ENCODE measurements at places on chromosomes 16 and 17.
A peak's percentile ranks its signal among the peaks of the same experiment; 100 is the strongest.

GRCh38 chr16:12098429-12099310 lies 122.1 kb downstream of the SNX29 start:
- DNase-seq, result no peak

DNA sequence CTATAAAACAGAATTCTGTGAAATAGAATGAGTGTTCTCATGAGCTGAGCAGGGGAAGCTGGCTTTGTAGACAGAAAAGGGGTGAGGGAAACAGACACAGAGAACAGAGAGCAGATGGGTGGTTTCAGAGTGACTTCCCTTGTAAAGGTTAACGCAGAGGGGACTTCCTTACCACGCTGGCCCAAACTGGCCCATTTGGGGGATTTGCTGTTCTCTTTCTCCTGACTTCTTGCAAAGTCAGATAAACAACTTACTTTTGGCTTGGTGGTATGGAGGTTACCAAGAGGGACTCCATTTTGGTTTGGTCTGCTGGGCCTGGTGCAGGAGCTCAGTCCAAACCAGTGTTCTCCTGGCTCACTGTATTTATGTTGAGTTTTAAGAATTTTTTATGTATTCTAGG lies 48.4 kb downstream of the SEC14L1 start:
- DNase-seq, result no peak

- no peak for DNase-seq
Measured at GRCh38 chr16:69036399-69037091, 68.9 kb upstream of the HAS3 start.

- peak; percentile 88 for DNase-seq
Measured at GRCh38 chr17:62791767-62792446, 16.2 kb downstream of the MARCHF10 start.

DNA sequence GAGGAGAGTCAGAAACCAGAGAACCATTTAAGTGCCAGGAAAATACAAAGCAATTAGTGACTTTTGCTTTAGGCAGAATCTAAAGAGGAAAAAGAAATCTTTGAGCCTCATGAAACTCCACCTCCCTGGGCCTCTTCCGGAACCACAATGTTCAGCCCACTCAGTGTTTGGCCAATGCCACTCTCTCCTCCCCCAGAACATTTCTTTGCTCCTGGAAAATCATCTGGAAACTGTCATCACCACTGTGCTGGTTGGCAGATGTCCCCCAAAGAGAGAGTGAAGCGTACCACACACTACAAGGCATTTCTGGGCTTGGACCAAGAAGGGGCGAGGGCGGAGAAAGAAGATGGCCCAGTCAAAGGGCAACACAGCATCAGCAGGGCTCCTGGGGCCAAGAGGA lies 7.1 kb upstream of the SOX9 start:
- DNase-seq, result no peak

DNA sequence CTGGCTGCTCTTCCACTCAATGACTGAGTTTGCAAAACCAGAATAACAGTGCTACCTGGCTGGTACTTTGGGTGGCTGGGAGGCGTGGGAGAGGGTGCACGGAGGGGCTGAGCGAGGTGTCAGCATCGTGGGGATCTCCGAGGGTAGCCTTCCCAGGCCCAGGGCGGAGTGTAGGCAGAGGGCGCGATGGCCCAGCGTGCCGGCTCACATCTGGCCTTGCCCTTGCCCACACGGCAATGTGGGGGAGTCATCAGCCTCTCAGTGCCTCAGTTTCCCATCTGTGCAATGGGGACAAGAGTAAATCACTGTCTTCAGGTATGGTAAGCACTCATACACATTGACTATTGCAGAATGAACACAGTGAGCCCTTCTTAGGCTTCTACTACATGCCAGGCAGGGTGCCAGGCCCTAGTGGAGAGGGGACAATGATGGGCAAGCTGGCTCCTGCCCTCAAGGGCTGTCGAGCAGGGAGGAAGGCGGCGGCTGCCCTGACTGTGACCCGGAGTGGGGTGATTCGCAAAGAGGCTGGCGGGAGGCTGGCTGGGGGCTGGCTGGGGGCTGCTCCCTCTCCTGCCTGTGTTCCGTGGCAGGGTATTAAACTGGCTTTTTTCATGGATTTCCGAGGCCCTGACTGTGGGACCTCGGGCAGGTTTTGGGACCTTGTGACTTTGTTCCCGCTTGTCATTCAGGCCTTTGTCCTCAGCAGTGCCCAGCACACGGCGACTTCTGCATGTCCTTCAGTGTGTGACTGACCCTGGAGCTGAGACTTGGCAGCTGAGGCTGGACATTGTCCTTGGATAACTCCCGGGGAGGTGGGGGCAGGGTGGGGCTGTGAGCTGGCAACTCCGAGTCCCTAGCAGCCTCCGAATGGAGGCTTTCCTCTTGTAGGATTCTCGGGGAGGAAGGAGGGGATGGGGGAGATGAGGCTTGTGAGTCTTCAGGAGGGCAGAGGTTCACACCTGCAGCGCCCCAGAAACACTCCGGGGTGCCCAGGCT lies 243.1 kb downstream of the SEC14L1 start:
- no peak for DNase-seq

DNA sequence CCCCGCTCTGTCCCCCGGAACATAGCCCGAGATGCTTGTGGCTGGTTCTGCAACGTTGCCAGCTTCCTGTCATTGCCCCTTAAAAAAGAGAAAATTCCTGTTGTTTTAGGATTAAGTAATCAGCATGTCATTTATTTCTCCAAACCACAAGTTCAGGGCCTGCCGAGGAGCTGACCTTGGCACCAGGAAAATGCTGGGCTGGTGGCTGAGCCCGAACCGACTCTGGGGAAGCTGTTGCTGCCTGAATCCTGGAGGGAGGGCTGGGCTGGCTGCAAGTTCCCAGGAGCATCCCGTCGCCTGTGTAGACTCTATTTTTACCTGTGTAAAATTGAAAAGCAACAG lies 130.9 kb upstream of the FOXF1 start:
- DNase-seq, result no peak

- no peak for DNase-seq
Measured at GRCh38 chr16:89452925-89453324, 37.4 kb downstream of the ANKRD11 start.

GRCh38 chr16:85275533-85276249 lies 163.4 kb upstream of the CIBAR2 start:
- DNase-seq, result peak; percentile 91

DNA sequence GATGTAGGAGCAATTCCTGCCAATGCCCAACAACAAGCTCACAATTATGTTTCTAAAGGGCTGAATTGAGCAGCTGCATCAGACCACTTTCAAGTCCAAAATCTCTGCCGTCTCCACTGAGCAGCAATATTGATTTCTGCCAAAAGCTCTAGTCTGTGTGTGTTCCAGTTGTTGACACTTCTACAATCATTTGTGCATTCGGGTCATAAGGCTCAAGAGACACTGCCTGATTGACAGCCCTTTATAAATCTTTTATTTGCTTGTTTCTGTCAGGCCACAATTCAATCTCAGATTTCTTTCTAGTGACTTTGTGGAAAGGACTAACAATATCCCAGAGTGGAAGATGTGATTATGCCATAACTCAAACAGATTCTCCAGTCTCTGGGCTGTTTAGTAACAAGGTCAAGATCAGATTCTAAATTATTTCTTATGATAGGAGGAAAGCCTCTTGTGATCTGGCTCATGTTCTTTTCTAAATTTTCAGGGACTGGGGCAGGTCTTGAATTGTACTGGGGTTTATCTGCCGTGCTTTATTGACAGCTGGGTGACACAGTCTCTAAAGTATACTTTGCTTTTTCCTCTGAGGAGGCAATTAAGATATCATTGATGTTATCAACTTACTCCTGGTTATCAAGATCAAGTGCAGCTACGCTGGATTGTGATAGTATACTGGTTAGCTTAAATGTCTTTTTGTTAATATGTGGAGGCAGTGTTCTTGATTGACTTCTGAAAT lies 377.1 kb downstream of the CNTNAP4 start:
- no peak for DNase-seq

DNA sequence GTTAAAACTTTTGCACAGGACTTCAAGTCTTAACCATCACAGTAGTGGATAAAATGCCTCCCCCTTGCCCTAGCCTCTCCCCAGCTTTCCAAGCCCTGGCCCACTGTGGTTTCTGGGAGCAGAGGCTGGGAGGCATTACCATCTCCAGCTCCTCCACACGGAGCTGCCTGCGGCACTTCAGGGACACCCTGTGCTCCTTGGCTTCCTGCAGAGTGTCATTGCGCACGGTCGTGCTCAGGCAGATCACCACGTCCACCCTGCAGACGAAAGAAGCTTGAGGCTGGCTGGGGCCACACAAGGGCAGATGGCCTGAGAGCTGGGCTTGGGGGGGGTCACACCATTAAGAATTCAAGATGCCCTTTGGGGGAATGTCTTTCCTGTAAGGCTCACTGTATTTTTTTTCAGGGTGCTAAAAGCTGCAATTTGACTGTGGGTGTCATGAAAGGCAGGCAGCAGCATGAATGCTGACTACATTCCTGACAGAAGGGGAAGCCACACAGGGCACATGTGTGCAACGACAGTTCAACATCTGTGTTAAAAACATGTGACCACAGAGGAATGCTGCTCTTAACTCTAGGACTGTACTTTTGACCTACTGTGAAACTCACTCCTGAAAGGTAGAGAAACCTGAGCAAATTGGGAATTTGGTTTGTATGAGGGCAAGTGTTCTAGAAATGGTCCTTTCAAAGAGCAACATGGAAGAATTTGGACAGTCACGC lies 47.7 kb upstream of the CLEC18B start:
- DNase-seq, result no peak

DNA sequence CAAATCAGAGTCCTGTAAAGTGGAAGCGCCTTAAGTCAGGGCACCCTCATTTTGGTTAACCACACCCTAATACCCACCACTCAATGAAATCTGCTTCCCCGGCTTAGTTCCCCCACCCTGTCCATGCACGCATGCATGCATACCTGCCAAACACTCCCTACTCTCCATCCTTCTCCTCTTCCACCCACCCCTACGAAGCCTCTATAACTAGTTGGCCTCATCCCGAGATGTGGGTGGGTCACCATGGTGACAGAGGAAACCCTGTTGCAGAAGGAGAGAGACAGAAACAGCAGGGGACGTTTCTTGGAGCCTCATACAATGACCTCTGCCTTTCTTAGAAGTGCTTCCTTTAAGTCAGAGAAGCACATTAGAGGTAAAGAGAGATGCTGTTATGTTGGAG lies 46.8 kb upstream of the DNAH9 start:
- no peak for DNase-seq

GRCh38 chr17:50692448-50693035 lies 15.2 kb downstream of the ANKRD40 start:
- no peak for DNase-seq

DNA sequence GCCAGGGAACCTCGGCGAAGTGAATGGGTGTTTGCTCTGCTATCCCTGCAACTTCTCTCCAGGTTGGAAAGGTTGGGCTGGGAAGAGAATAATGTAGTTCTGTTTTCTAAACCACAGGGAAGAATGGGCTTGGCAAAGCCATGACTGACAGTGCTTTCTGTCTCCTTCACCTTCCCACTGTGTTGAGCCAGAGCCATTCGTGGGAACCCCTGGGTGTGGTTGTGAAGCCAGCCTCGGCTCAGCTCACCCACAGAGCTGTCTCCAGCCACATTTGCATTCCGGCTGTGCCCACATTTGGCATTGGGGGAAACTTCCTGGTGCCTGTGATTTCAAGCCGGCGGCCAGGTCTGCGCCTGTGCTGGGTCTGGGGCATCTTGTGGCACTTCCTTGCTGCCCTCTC lies 39.9 kb downstream of the BAIAP2 start:
- no peak for DNase-seq

- DNase-seq, result no peak
Measured at GRCh38 chr16:2990891-2991290, 10.6 kb upstream of the PKMYT1 start.

- DNase-seq, result no peak
Measured at GRCh38 chr17:78357177-78357586, 2.7 kb downstream of the SOCS3 start.

- no peak for DNase-seq
Measured at GRCh38 chr16:57304169-57305061, 19.9 kb upstream of the PLLP start.

DNA sequence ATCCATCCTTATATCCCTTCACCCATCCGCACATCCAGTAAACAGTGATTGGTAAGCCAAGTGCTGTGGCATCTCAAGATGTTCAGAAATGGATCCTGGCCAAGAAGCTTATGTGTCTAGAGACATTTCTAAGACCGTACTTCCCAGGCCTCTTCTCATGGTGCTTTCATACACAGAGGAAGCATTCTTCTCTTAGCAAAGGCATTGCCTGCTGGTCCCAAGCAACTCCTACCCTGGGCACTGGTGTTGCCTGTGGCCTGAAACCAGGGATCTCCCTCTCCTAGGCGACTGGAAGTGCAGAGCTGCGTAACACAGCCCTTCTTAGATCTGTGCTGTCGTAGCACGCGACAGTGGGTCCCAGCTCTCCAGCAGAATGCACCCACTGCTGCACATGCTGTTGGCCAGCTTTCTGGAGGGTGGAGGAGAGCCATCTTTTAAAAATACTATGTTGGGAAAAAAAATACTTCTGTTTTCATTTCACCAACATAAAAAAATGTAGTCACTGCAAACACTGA lies 182.9 kb downstream of the CCDC182 start:
- no peak for DNase-seq

DNA sequence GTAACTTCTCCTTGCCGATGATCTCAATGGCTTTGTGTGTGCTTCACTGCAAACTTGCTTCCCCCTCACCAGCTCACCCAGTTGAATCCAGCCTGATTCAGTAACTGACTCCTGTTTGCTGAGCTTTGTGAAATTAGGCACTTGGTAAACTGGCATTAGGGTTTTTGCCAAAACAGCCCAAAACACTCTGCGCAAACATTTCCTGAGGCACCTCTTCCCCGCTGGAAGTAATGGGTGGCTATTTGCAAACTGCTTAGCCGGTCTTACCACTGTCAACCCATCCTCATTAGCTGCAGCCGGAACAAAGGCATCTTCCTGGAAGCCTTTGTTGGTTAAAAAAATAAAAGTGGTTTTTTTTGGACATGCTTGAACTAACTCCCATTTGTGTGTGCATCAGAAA lies 353.2 kb downstream of the MAF start:
- DNase-seq, result no peak

GRCh38 chr16:55495616-55496289 lies 13.1 kb upstream of the LPCAT2 start:
- DNase-seq, result no peak

- peak; percentile 82 for DNase-seq
Measured at GRCh38 chr17:33012522-33013033, 20.9 kb downstream of the SPACA3 start.

DNA sequence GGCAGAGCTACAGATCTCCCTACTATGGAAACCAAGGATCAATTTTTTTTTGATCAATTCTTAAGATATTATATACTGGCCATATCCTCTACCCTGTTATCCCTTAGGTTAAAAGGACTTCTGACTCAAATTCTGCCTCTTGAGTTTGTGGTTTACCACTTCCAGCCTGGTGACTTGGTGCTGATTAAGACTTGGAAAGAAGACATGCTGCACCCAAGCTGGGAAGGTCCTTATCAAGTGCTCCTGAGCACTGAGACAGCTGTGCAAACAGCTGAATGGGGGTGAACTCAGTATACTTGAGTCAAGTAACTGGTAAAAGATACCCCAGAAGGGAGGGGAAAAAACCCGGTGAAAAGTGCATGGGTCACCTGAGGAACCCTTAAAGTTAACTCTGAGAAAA lies 20.5 kb upstream of the SPACA3 start:
- no peak for DNase-seq

- DNase-seq, result no peak
Measured at GRCh38 chr17:44604116-44604761, 47.0 kb downstream of the FZD2 start.
